ENCODE measurements at places on chromosomes 2 and 18.

- no peak for DNase-seq
Measured at GRCh38 chr2:228039752-228040534, 141.5 kb downstream of the SPHKAP start.

DNA sequence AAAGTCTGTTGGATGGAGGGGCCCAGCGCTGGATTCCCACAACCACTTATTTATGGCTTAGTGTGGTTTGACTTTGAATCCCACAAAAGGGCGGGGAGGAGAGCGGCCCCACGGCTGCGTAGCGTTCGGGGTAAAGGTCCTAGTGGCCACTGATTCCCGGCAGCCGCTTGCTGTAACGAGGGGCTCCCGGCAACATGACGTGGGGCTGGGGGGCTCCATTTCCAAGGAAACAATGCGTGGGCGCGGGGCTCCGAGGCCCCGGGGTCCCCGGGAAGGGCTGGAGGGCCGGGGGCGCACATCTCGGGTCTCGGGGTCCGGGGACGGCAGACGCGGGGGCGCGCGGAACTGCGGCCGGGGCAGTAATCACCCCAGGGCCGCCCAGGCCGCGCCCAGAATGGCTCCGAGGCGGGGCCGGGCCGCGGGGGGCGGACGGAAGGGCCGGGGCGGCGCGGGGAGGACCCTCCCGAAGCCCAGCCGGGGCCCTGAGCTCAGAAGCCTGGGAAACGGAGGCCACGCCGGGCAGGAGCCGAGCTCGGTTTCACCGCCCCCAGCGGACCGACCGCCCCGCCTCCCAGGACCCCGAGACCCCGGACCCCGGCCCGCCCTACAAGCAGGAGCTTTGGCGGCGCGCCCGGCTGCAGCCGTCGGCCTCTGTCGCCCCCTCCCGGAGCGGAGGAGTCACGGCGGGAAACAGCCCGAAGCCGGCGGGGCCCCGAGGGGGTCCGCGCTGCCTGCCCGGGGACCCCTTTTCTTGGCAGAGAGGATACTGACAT is 11.9 kb upstream of the MLPH start:
- DNase-seq, result peak; percentile 92

GRCh38 chr2:223101340-223102039 is 49.5 kb downstream of the KCNE4 start:
- no peak for DNase-seq

GRCh38 chr2:236176951-236177350 is 8.8 kb upstream of the GBX2 start:
- DNase-seq, result no peak

GRCh38 chr2:196809260-196809659 is at the start of gene C2orf66:
C2orf66 (minus strand) TSS chr2:196809355; CDS start chr2:196809336, 19 bp downstream.
- DNase-seq, result no peak

- no peak for DNase-seq
Measured at GRCh38 chr18:55587418-55588110, 428 bp downstream of the TCF4 start.

DNA sequence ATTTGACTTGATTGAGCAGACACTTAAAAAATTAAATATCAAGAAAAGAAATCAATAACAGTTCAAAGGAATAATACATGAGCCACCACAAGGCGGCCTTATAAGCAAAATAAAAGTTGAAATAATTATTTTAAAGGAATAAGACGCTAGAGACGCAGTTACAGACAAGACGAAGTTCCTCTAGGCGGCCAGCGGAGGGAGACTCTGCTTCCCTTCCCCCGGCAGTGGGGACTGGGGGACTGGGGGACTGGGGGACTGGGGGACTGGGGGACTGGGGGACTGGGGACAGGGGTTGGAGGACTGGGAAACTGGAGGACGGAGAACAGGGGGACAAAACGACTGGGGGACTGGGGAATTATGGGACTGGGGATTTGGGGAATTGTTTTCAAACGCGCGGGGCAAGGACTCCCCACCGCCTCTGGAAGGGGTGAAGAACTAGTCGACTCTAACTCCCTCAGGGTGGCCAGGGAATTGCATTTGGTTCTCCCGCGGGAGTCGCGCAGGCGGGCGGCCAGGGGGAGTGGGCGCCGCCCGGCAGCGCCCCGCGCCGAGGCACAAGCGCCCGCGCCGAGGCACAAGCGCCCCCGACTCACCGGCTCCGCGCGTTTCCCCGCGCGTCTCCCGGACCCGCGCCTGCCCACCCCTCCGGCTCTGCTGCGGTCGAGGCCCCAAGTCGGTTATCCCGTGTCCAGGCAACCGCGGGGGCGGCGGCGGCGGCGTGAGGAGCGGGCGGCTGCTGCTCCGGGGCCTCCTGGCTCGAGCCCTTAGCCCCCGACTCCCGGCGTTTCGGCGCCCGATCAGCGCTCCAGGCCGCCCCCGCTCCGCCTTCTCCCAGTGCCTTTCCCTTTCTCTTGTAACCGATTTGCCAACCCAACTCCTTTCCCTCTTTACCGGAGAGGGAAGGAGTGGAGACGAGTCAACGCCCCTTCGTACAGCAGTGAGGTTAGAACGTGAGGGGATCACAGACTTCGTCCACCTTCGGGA is at the start of gene CCDC178:
Gene CCDC178 (minus strand): TSS at position 662 of the 984 bp plus-strand sequence. CDS start 28,633 bp downstream, outside the sequence.
- no peak for DNase-seq

- DNase-seq, result no peak
Measured at GRCh38 chr2:219632760-219633105, 5.3 kb downstream of the SLC4A3 start.

DNA sequence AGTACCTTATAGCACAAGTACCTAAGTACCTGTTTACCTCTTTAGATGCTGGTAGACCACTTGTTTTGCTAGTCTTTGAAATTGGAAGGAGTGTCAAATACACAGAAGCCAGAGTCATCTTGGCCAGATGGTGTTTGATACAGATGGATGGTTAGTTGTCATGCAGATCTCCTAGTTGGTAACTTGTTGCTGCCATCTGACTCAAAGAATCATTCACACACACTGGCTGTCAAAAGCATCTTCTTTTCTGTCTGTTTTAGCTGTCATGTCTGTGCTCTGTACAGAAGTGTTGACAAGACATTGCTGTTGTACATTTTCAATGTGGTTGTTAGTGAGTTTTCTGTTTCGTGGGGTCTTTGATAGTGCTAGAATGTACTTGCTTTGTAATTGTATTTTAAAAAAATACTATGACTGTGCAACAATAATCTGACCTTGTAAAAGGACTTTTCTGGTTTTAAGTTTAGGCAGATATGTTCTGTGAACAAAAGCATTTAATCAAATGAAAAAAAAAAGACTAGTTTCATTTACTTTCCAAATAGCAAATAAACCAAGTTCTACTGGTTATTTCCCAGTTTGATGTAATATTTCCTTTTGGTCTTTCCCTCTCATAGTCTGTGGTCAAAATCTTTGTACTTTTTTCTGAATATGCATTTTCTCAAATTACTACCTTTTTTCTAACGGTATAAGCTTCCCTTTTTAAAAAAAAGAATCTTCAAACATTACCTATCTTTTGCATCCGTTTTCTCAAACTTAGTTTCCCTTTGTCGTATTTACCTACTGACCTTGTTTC is 39.9 kb downstream of the TANK start:
- DNase-seq, result no peak

DNA sequence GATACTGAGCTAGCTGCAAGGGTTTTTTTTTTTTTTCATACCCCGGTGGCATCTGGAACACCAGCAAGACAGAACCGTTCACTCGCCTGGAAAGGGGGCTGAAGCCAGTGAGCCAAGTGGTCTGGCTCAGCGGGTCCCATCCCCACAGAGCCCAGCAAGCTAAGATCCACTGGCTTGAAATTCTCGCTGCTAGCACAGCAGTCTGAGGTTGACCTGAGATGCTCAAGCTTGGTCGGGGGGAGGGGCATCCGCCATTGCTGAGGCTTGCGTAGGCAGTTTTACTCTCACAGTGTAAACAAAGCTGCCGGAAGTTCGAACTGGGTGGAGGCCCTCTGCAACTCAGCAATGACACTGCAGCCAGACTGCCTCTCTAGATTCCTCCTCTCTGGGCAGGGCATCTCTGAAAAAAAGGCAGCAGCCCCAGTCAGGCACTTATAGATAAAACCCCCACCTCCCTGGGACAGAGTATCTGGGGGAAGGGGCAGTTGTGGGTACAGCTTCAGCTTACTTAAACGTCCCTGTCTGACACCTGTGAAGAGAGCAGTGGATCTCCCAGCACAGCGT is 5.1 kb upstream of the MIB1 start:
- DNase-seq, result peak; percentile 86

GRCh38 chr2:45616658-45617411 is 5.8 kb upstream of the SRBD1 start:
- no peak for DNase-seq

GRCh38 chr18:12423393-12423792 is 15.7 kb downstream of the PRELID3A start:
- DNase-seq, result no peak

GRCh38 chr2:213285404-213285803 is 1.1 kb downstream of the SPAG16 start:
- no peak for DNase-seq

GRCh38 chr2:46498681-46499080 is 19.3 kb downstream of the TMEM247 start:
- no peak for DNase-seq

DNA sequence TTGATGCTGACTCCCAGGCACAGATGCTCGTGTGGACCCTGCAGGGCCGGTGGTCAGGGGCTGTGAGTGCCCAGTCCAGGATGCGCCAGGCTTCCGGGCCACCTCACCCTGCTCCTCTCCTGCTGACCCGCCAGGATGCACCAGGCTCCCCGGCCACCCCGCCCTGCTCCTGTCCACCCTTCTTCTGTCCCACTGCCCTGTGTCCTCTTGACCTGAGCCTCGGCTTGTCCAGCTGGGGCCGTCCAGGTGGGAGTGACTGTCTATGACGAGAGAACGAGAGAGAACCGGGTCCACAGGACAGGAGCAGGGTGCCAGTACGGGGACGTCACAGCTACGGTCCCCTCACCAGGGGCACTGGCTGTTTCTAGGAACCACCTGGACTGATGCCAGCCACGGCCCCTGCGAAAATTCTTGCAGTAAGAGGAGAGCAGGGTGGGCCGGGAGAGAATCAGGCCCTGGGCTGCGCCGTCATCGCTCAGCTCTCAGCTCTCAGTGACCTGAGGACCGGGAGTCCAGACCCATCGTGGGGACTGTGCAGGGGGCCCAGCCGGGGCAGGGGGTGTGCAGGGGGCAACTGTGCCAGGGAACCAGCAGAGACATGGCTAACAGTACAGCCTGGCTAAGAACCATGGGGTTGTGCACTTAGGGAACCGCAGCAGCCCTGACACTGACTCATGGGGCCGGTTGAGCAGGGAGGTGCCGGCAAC is 12.9 kb upstream of the NFATC1 start:
- no peak for DNase-seq

- DNase-seq, result no peak
Measured at GRCh38 chr2:9347411-9347881, 75.9 kb downstream of the ITGB1BP1 start.

Data from activated effector memory CD4-positive, alpha-beta T cell treated with anti-CD3 and anti-CD28 coated beads, Interleukin-2, amount 50 U/mL, for 16 hours (primary cell).